ENCODE measurements at places on chromosomes 3 and 15. TPM values are rescaled to one million over a fixed set of nuclear protein-coding genes. Genes with fewer than 3 reads are reported as not detected.

The PEX11A gene
- total RNA-seq, result 39.5 TPM

The PLAAT1 gene
- total RNA-seq, result 15.0 TPM

The GOLGA6L10 gene
- 1.9 TPM for total RNA-seq

The GOLGA8O gene
- total RNA-seq, result 11.7 TPM

The SPESP1 gene
- total RNA-seq, result 2.7 TPM

The GALNT15 gene
- 226 TPM for total RNA-seq

The TMEM108 gene
- 4.9 TPM for total RNA-seq

The HAPLN3 gene
- 14.0 TPM for total RNA-seq

DNA sequence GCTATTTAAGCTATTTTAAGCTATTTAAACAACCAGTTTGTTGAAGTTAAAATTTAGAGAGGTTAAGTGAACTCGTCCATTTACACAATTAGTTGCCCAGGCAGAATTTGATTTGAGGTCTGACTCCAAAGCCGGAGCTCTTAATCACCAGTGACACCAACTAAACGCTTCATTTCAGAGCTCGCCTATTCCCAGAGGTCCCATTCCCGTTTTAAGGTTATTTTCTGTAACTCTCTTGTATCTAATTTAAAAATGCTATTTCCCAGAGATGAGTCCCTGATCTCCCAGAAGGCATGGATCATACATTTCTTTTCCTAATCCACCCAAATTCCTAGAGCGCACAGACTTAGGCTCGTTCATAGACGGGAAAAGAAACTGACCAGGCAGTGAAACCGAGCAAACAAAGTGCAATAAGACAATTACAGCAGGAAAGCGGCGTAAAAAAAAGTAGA is 904 bp upstream of the MCTP2 start:
- no peak for DNase-seq

DNA sequence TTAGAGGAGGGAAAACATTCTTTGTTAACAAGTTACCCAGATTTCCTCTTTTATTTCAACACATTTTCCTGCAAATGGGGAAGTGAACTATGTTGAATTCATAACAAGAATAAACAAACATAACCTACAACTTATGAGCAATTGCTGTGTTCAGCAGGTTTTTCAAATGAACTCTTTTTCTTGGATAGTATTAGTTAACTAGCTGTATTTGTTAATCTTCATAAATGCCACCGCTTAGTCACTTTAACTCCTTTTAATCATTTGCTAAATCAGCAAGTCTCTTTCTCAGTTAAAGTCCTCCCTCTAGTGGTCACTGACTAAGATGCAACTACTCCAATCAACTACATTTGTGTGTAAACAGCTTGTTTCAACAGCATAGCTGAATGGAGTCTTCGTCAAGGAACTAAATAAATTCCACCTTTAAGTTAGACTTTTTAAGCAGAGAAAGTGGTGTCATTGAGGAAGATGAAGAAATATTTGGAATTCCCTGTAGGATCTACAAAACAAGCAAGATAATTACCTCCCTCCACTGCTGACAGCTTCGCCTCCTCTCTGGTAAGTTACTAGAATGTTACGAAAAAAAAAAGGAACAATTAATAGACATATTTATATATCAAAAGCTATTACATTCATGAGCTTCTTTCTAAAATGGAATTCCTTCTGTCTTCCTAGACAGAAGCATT is 1122.0 kb downstream of the ROBO1 start:
- no peak for DNase-seq

DNA sequence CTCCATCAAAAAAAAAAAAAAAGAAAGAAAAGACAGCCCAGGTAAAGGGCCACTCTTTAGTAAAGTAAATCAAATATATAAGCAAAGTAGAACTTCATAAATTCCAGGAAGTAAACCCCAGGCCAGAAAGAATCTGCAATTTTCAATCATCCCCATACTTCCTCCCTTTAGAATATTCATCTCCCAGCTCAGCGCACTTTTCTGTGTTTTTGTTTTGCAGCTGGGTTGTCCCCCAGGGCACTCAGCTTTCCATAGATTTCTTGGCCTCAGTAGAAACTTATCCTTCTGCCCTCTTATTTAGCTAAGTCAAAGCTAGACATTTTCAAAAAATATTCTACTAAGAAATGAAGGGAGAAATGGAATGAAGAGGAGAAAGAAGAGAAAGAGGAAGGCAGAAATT is 24.0 kb upstream of the SPRED1 start:
- no peak for DNase-seq

DNA sequence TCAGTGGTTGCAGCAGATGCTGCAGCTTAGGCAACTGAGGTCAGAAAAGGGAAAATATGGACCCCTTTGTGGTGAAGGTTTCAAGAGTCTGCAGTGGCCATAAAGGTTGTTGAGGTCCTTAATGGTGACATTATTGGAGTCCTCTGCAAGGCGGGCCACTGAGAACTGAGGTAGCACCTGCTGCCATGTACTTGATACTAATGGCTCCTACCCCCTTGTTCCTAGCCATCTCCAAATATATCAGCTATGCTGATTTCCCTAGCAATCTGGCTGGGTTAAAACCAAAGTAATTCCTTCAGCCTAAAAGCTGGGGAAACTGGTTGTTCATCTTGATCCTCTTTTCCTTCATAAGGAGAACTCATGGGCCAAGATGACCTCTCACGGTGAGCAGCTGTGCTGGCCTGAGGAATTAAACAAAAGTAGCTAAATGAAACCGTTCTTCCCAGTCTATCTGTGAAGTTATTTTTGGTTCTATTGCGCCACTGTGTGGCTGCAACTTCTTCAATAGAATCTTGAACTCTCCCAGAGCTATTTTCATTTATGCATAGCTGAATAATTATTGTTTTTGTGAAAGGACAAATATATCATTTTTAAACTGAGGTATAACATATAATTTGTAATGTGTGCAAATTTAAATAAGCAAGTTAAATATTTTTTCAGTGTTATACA is 76.1 kb upstream of the PLSCR4 start:
- peak; percentile 49 for DNase-seq

GRCh38 chr3:155870945-155871745 is 695 bp downstream of the GMPS start:
- DNase-seq, result peak; percentile 63

DNA sequence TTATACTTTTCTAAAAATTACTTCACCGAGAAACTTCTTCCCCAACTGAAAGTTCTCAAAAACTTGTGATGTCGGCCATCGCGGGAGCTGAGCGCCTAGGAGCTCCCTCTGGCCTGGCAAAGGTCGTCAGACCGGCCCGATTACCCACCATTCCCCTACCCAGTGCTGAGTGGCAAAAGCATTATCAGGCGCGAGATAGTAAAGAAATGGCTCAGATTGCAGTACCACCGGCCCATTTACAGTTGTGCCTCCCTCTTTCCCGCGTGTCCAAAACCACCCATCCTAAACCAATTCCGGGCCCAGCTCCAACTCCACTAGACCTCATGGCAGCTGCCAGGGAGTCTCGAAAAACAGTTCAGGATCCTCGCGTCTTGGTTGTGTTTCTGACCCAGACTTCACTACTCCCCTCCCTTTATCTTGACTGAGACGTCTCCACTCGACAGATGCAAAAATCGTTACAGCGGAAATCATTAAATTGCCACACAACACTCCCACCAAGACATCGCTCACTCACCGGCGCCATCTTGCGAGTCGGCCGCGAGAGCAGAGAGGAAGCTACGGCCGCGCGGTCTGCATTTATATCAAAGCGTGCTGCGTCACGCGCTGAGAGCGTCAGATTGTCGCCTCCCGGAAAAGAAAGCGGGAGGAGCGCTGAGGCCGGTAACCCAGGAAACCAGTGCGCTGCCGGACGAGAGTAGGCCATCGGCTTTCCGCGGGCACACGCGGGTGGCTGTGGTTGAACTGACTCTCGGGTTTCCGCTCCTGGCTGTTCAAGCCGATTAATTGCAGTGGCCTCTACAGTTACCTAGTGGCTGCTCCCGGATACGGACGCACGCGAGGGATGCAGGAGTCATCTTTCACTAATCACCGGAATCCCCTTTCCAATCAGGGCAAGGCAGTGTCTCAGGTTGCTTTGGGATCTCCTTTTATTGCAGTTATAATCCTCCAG is at the start of gene RPL22L1:
Gene RPL22L1, minus strand, starts transcription at position 551 of the 949 bp plus-strand sequence. Its CDS starts 28 bp downstream, at position 523.
- peak; percentile 93 for DNase-seq

GRCh38 chr3:195757827-195758226 is 37.0 kb downstream of the MUC20 start:
- DNase-seq, result no peak

DNA sequence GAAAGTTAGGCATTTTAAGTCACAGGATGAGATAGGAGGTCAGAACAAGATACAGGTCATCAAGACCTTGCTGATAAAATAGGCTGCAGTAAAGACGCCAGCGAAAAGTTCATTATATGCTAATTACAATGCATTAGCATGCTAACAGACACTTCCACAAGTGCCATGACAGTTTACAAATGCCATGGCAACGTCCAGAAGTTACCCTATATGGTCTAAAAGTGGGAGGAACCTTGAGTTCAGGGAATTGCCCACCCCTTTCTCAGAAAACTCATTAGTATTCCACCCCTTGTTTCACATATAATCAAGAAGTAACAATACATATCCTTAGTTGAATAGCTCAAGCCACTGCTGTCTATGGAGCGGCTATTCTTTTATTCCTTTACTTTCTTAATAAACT is 92.7 kb upstream of the PLXND1 start:
- DNase-seq, result no peak

- no peak for DNase-seq
Measured at GRCh38 chr3:193879864-193880242, 256.1 kb upstream of the HES1 start.

- no peak for DNase-seq
Measured at GRCh38 chr3:175185903-175186302, 326.8 kb downstream of the NAALADL2 start.
